NCI-H526 (cell line): ENCODE measurements at places on chromosomes 2 and 18.

GRCh38 chr2:223442847-223443246 is 159.3 kb downstream of the SCG2 start:
- no peak for DNase-seq

DNA sequence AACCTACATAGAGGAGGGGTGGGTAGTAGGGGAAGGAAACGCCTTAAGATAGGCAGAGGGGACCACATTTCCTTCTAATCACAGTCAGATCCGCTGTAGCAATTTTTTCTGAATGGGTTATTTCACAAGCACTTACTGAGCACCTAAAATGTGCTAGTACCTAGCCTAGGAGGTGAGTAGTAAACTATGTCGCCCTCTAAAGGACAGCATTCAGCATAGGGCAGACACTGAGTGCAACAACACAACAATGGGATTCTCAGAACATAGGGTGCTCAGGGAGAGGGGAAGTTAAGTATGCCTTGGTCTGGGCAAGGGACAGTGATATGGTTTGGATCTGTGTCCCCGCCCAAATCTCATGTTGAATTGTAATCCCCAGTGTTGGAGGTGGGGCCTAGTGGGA is 166.1 kb upstream of the RAB6C start:
- no peak for DNase-seq

DNA sequence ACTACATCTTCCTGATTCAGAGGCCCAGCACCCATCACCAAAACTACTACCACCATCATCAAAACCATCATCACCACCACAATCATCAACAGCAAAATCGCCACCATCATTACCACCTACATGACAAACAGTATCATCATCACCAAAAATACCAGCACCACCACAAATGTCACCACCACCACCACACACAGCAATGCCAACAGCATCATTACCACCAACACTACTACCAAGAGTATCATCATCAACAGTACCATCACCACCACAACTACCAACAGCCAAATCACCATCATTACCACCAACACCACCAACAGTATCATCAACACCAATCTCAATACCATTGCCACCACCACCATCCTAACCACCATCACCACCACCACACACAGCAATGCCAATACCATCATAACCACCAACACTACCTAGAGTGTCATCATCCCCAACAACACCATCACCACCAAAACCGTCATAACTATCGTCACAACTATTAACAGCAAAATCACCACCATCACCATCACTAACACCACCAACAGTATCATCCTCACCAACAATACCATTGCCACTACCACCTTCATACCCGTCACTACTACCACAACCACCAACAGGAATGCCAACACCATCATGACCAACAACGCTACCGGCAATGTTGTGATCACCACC is 64.6 kb upstream of the TEX51 start:
- DNase-seq, result no peak

DNA sequence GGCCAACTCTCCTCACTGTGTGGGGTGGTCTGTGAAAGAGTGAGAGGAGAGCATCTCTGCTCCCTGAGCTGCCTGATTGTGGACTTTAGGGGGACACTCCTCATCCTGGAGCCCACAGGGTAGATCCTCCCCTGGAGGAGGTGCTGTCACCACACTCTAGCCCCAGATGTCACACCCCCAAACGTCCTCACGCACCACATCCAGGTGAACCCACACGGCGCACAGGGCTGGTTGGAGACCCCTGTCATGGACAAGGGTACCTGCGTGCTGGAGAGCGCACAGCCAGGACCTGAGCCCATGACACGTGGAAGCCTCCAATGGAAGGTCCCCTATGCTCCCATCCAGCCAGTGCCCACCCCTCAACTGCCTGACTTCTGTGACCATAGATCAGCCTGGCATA is 10.5 kb downstream of the AGXT start:
- no peak for DNase-seq

DNA sequence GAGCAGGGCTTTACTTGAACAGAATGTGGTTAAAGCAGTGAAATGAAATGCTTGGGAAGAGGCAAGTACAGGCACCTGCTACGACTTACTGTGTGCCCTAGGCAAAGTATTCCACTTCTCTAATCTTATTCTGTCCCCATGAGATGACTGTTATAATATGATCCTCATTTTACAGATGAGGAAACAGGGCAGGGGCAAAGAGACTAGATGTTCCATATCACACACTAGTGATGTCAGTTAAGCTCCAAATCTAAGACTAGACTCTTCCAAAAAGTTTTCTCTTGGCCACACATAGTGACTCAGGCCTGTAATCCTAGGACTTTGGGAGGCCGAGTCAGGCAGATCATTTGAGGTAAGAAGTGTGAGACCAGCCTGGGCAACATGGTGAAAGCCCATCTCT is 235.0 kb downstream of the SETBP1 start:
- no peak for DNase-seq

DNA sequence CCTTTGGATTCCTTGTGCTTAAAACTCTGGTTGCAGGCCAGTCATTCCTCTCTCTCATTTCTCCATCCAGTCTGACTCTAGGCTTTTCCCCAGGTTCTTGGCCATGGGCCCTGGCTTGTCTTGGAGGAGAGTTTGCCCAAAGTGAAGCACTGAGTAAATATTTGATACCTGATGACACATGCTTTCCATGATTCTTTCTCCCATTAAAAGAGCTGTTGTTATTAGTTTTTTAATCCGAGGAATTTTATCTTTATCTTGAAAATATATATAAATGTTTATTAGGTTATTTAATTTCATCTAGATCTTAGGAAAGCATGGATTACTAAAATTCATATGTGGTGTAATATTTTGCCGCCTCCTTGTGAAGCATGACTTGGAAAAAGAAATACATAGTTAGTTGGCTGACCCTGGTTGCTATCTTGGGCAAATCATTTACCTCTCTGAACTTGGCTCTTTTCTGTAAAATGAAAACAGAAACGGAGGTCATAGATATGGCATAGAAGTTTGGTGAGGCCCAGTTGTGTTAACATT is 650.1 kb downstream of the SLC4A3 start:
- no peak for DNase-seq

GRCh38 chr2:78304678-78305077 is 720.8 kb upstream of the REG3G start:
- no peak for DNase-seq

GRCh38 chr2:46306330-46306751 is 9.1 kb downstream of the EPAS1 start:
- no peak for DNase-seq

DNA sequence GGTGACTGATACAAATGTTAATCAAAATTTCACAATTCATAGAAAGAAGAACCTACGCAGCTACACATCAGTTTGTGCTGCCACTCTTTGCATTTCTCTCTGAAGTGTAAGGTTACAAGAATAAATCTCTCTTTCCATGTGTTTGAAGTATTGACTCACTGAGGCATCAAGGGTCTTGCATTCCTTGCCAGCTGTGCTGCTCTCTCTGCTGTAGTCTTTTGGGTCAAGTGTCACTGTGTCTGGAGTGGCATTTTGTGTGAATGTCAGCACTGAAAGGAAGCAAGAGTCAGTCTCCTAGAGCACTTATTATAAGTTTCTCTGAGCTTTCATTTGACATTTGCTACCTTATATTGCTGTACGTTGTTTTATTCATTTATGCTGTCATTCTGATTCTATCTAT is 1696.1 kb upstream of the LRRTM1 start:
- DNase-seq, result no peak

- no peak for DNase-seq
These were observed 24.1 kb downstream of the RMND5A start for GRCh38 chr2:86744152-86744551.

- no peak for DNase-seq
These were observed 16.7 kb downstream of the MAP3K2 start for GRCh38 chr2:127371037-127371436.

DNA sequence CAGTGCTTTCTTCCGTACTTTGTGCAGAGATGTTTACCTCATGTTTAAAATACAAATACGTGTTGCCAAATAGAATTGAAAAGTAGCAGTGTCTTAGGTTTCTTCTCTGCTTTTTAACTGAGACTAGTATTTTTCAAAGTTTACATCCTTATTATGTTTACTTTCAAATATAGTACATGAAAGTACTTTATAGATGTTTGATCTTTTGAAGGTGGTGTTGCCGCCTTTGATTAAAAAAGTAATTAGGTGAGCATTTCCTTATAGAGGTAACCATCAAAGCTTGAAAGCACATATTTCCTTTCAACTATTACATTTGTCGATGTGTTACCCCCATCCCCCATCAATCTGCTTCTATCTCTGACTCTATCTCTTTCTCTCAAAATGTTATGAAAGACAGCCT is 87.0 kb downstream of the CERS6 start:
- no peak for DNase-seq

GRCh38 chr2:225112362-225113126 is 70.3 kb upstream of the DOCK10 start:
- DNase-seq, result no peak

DNA sequence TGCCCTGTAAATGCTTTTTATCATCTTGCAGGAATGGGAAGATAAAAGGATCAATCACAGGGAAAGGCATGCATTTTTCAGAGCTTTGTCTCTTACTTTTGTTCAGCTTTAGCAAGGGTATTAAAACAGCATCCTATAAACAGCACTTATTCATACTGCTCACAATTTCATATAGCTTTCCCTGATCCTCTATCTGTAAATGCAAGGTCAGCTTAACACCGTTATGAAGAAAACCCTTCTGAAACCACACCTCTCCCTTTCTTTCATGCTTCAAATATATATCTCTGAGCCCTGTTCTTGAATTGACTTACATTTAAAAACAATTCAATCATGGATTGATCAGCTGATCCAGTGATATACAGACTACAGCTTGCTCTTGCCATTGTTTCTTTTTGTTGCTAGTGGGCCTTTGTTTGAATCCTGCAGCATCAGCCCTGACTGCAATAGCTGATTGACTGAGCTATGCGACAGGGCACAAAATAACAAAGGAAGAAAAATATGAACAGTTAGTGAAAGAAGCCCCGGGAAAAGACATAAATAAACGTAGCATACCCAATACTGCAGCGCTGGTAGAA is 795.5 kb upstream of the CDH2 start:
- no peak for DNase-seq

DNA sequence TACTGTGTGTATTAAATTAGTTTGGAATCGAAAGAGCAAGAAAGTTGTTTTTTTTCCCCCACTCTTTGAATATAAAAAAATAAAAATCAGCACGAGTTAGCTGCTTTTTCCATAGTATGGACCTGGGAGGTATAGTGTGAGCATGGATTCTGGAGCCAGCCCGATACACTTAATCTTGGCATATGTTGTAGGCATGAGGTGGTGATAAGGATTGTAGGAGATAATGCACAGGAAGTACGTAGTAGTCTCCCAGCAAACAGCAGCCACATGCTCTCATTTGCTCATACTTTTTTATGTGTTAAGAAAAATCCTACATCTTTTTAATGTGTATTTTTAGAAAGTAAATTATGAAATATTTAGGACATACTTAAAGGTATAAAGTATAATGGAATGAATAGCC is 2.1 kb upstream of the DNAJC27 start:
- DNase-seq, result no peak

DNA sequence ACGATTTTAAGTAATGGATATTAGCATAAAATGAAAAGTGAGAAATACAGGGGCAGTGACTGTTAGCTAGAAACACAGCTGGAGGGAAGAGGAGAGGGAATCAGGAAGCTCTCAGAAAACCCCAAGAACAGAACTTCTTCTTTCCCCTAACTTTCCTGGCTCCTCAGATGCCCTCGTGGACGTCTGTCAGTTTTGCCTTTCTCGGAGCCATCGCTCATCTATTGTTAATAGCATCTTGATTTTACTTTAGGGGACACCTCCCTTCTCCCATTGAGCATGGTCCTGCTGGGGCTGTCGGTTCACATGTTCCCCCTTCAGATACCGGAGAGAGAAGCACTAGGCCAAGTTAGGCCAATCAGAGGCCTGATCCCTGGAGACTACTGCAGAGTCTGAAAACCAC is 2.3 kb upstream of the PLEK start:
- DNase-seq, result no peak

DNA sequence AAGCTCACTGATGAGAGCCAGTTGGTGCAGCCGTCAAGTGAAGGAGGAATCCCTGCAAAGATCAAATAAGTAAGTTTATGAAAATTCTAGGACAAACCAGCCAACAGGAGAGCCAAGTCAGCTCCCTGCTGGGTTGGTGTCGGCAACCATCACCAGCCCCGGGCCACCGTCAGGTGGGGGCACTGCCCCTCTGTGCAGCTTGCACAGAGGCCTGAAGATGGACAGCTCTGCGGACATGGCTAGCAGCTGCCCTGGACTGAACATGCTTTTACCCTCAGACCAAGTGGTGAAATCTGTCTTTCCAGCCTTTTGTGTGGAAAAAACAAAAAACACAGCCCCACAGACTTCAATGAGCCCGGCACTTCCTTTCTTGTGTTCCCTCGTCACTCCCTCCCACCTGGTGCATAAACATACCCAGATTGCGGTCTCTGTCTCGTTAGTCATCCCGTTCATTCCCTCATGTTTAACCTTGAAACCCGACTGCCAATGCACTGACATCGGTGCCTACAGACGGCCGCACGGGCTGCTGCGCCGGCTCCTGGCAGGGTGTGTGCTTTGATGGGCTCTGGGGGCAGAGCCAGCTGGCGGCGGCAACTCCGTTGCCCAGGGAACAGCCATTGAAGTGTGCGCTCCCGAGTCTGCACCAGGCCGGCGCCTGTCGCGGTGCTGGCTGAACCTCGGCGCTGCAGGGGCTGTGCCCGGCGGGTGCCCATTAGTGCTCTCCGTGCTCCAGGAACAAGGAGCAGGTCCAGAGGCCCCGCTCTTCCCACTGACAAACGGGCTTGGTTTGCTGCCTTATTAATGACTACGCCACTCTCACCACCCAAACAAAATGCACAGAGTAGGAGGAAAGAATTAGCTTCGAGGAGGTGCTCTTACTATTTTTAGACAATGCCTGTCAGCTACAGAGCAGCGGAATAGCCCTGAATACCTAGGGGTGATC is 95.3 kb downstream of the EIPR1 start:
- DNase-seq, result peak; percentile 95

DNA sequence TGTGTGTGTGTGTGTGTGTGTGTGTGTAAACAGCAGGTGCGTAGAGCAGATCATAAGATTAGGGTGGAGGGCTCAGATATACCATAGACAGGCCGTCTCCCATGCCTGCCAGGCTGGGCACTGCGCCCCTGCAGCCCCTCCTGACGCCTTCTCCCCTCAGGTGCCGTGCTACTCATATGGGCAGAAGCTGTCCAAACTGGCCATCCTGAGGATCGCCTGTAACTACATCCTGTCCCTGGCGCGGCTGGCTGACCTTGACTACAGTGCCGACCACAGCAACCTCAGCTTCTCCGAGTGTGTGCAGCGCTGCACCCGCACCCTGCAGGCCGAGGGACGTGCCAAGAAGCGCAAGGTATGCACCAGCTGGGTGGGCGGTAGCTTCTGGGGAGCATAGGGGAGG is 10.0 kb downstream of the ATOH8 start:
- DNase-seq, result no peak

- DNase-seq, result no peak
These were observed 344.3 kb upstream of the KCNH7 start for GRCh38 chr2:163182764-163183354.

GRCh38 chr2:158488442-158489216 is 31.9 kb downstream of the PKP4 start:
- DNase-seq, result no peak

- no peak for DNase-seq
These were observed 857.8 kb downstream of the DCDC2C start for GRCh38 chr2:4561196-4561595.

GRCh38 chr2:136233298-136233697 is 115.3 kb upstream of the CXCR4 start:
- no peak for DNase-seq
